HS-5 (cell line): ENCODE measurements at places on chromosomes 5 and 9.

- no peak for DNase-seq
These were observed 46.4 kb downstream of the SARDH start for GRCh38 chr9:133691626-133692363.

DNA sequence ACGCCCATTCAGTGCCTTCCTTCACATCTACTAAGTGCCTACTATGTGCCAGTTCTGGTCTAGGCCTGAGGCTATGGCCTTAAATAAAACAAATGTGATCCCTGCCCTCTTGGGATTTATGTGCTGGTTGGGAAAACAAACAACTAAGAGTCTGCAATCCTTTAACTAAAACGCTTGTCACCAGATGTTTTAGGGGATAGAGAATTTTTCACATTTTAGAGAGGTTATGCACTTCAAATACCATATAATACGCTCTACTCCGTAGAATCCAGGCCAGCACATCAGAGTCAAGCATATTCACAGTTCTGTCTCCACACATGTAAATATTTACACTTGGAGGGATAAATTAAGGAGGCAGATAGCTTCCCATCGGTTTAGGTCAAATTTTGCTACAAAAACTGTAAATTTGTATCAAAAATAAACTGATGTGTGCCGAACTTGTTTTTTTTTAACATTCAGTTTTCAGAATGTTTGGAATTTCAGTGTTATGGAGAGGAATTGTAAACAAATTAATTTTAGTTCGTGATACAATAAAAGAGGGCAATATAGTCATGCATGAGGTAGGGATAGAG lies 22.0 kb upstream of the ADRA1B start:
- DNase-seq: no peak

GRCh38 chr5:178839319-178839704 lies 20.4 kb upstream of the ZNF354B start:
- DNase-seq: no peak

DNA sequence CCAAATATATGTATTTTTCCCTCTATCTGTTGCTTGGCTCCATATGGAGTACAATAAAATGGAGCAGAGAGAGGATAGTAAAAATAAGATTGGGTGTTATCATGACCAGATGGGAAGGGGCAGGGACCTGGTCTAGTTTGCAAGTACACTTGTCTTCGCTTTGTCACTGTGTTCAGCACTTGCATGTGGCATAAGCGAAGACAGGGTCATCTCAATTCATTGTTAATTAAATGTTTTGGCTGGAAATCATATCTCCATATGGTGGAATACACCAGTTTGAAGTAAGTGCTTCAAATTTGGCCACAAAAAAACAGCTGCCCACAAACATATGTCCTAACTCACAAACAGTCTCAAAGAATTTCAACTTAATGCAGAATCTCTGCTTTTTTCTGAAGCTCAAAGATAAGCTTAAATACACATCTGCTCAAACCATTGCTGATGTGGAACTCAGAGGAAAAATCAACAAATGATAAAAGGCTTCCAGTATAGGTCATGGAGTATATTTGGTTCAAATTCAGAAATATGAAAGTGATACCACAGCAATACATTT lies 865.4 kb downstream of the TLE4 start:
- no peak for DNase-seq

DNA sequence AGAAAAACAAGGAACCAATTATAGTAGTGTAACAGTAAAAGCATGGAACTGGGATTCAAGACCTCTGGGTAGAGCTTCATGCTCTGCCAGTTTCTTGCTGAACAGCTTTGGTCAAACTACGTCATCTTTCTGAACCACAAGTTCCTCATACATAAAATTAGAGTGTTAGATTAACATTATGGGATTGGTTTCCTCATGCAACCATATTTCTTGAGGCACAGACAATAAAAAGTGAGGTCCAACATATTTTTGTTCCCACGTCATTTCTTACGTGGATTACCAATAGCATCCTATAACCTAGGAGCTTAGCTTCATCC lies 354.8 kb downstream of the TMEM232 start:
- no peak for DNase-seq

GRCh38 chr5:158154226-158155005 lies 295.5 kb upstream of the CLINT1 start:
- peak; percentile 87 for DNase-seq

DNA sequence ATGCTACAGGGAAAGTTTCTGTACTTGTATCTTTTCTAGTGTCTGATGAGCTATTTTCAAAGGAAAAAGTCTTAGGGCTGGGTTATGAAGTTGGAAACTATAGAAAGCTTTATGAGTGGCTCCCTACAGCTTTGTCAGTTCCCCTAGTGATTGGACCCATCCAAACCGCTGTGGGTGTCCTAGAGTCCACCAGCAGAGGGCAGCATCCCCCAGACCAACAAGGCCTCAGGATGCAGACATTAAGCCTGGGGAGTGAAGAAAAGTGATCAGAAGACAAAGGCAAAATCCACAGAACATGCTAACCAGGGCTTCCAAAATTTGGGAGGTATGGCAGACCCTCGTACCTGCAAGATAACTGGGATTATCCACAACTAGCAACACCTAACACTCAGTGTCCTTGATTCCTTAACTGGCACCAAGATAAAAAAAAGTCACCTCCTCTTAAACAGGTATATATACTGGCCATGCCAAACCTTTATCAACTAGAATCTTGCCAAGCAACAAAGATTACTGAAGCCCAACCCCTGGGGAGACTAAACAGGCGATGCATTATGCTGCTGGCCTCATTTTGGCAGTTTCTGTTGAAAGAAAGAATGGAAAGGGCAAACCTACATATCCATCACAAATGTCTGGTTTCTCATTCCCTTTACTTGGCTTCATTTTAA lies 110.4 kb upstream of the NR5A1 start:
- DNase-seq: peak; percentile 45

GRCh38 chr5:127568166-127568565 lies 50.7 kb downstream of the PRRC1 start:
- no peak for DNase-seq

DNA sequence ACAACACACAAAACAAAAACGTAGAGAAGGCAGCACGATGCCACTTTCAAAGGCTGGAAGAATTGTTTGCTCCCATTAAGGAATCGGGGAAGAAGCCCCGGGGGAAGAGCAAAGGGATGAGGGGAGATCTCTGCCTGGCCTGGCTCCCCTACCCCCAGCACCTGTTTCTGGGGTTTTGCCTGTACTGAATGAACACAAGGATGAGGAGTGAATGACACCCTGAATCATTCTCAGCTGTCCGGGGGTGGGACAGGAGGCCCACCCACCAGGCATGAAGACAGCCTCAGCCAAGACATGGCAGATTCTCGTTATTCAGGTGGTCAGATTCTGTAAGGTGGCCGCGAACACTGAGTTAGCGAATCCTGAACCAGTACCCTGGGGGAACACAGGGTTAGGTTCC lies 7.5 kb downstream of the TBC1D9B start:
- DNase-seq: no peak

DNA sequence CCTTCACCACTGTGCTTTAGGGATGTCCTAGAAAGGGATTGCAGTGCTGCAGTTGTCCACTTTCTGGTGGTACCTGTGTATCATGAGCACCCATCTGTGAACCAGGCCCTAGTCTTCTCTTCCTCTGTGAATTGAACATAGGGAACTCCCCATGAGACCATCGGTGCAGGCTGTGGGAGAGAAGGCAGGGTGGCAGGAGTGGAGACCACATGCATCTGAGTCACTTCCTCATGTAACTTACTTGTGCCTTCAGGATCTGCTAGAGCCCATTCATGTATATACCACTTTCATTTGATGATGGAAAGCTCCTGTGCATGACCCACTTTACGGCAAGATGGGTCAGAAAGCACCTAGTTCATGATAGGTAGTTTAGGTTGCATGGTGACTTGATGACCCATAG lies 478.1 kb upstream of the CDH9 start:
- DNase-seq: no peak

- DNase-seq: no peak
These were observed 50.2 kb upstream of the XPA start for GRCh38 chr9:97747201-97747965.

DNA sequence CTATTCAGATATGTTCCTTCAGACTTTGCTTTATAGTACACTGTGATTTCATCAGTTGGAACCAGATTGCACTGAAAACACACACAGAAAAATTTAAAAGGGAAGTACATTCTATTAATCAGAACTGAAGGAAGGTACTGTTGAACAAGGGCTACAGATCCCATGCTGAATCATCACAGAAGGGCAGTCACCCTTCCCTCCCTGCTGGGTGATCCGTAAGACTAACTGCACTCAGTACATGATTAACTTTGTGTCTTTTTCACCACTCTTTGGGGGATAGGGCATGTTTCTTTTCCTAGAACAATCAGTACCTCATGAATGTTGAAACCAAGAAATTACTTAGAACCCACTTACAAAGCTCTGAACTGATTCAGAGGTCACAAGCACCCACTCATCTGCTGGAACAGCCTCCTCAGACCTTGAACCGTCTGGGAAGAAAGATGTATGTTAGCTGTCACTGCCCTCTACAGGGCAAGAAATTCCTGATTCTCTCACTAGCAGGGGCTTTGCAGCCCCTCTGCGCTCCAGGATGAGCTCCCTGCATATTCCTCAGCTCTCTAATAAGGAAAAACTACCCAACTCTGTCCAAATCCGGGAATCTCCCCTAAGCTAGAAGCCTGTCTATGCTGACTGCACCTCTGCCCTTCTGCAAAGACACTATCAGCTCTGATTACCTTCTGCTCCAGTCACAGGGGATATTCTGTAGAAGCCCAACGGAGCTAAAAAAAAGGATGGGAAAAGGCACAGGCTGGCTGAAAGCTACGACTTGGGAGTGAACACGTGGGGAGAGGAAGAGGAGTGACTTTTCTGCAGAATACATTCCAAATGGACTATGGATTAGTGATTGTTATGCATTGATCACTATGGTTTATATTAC lies 51.0 kb downstream of the IARS1 start:
- DNase-seq: no peak

GRCh38 chr5:36153726-36154125 lies 1.8 kb downstream of the SKP2 start:
- DNase-seq: no peak

- DNase-seq: no peak
These were observed 615.8 kb downstream of the HTR1A start for GRCh38 chr5:63346451-63346850.

GRCh38 chr5:172672681-172673080 lies 31.6 kb downstream of the NEURL1B start:
- DNase-seq: no peak

GRCh38 chr5:167797933-167798332 lies 493.5 kb upstream of the WWC1 start:
- DNase-seq: peak; percentile 30

- DNase-seq: peak; percentile 54
These were observed 120.2 kb downstream of the SEMA6A start for GRCh38 chr5:116454417-116454927.

DNA sequence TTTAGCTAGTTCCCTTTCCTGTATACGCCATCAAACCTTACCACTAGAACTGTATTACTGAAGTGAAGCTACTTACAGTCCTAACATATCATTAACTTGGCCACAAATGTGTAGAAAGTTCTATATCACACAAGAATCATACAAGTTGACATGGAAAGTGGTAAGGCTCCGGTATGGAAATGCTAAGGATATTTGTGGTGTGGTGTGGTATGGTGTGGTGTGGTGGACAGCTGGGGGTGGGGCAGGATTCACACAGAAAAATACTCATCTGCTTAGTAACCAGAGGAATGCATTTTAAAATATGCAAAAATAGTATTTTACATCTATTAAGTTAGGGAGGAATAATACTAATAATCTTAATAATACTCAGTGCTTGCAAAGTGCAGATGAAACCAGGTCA lies 69.4 kb downstream of the TRPC7 start:
- DNase-seq: peak; percentile 2

DNA sequence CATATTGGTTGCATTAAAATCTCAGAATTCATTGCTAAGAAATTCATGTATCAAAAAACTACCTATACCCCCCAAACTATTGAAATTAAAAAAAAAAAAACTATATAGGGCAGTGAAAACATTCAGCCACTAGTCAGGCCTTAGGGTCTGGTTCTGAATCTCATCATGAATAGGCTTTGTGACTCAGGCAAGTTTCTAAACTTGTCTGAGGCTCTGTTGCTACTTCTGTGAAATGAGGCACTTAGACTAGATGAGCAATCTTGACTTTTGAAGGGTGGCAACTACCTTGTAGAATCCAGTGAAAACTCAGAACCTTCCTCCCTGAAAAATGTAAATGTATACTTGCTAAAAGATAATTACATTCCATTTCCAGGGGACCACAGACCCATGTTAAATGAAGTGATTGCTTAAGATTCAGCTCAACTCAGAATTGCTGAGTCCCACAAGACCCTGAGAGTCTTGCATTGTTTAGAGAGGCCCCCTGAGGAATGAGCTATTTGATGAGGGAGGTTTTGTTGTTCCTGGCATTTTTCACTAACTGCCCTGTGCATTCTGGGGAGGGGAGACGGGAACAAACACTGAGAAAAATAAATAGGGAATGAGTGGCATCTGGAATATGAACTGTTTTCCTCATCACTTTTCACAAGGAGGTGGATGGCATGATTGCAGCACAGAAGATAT lies 29.5 kb downstream of the RAI14 start:
- DNase-seq: no peak

DNA sequence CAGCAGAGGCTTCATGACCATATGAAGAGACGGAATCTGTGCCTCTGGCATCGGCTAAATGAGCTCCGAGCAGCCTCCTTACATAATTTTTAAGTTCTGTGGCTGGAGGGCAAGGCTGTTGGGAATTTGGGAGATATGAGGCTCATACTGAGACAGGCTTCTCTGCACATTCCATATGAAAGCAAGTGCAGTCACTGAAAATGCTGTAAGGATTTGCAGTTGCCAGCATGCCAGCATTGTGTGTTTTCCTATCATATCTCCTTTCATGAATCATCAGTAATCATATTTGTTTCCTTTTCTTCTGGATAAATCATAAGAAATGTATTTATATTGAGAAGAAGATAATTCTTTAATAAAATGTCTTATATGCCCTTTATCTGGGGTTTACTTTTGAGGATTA lies 775.4 kb downstream of the SEMA5A start:
- no peak for DNase-seq

DNA sequence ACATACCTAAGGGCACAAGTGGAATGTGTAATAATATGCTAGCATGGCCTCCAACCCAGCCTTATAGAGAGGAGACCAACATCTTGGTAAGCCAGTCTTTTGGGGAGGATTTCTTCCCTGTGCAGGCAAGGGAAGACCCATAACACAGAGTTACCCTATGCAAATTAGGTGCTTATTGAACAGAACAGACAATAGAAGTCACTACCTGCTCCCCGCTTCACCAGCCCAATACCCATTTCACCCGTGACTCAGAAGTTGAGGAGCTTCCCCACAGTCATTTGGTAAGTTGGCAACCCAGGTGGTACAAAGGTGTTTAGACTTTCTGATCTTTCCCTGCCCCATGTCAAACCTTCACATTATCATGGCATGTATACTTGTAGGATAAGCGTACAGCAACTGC lies 44.6 kb downstream of the AOPEP start:
- DNase-seq: no peak

DNA sequence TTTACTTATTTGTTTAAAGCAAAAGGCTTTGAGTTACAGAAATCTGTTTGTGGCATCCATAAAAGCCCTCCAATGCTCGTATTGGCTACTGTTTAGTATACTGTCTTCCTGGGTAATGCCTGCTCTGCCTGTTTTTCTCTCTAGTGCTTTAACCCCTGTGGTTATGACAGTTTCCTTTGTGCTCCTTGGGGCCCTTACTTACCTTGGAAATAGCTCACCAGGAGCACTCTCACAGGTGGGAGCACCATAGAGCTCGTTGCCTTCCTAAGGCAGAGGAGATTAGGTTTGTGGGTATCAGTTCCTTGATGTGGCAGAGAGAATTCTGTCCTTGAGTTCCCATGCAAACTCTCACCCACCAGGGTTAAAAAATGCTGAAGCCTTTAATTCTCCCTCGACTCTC lies 242.8 kb downstream of the CDH18 start:
- no peak for DNase-seq
